ENCODE measurements at places on chromosomes 5 and 9. TPM values are rescaled to one million over a fixed set of nuclear protein-coding genes. Genes with fewer than 3 reads are reported as not detected.

GRCh38 chr5:65199993-65200675, 281.6 kb downstream of the ADAMTS6 start:
- H3K36me3 ChIP-seq = no peaks in the 10 kb centered on the region
- H3K27me3 ChIP-seq = no peaks in the 10 kb centered on the region

RPL7A gene
- total RNA-seq = 2,748 TPM

DNA sequence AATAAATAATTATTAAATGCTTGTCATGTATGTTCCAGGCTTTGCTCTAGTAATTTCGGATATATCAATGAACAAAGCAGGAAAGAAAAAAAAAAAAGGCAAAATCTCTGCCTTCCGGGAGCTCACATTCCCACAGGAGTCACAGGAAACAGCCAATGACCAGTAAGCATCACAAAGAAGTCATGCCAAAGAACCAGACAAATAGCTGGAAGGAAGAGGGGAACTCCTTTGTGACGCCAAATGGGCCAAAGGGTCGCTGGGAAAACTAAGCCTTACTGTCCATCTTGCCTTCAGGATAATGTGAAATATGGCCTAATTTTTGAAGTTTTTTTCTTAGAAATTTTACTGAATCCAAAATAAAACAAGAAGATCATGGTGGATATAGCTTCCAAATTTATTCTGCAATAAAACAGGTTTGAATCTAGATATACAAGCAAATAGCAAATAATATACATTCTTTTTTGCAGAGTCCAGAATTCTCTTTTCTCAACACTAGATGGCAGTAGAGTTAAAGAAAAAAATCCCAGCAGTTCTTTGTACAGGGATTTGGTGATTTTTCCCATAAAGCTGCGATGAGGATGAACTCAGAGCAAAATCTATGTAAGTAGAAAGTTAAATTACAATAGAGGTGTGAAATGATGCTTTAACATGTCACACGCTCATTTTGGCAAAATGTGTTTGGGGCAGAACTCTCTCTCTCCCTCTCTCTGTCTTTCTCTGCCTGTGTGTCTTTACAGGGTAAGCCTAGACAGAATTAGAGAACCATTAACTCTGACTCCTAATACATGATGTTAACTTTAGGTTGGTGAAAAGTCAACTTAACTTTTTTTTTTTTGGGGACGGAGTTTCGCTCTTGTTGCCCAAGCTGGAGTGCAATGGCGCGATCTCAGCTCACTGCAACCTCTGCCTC, 60.0 kb upstream of the TUT7 start:
- peaks cover 4% of the 10 kb centered on the region for H3K4me1 ChIP-seq
- DNase-seq = no peak
- H3K27ac ChIP-seq = no peak overlapping the region
- no peaks in the 10 kb centered on the region for H3K36me3 ChIP-seq
- no peak overlapping the region for H3K4me3 ChIP-seq

FBP1 gene
- 0.80 TPM for total RNA-seq

CYLC2 gene
- not detected for total RNA-seq

GRCh38 chr5:151547364-151547763, 43.8 kb downstream of the FAT2 start:
- H3K36me3 ChIP-seq = no peaks in the 10 kb centered on the region
- no peak overlapping the region for H3K27ac ChIP-seq
- H3K27me3 ChIP-seq = no peaks in the 10 kb centered on the region
- no peak for DNase-seq
- no peaks in the 10 kb centered on the region for H3K4me1 ChIP-seq

GRCh38 chr5:64158827-64159226, 6.8 kb upstream of the RNF180 start:
- no peak for DNase-seq
- no peak overlapping the region for H3K4me3 ChIP-seq
- H3K4me1 ChIP-seq = no peaks in the 10 kb centered on the region
- H3K27me3 ChIP-seq = peaks cover 13% of the 10 kb centered on the region
- no peak overlapping the region for H3K27ac ChIP-seq
- H3K36me3 ChIP-seq = no peaks in the 10 kb centered on the region

GRCh38 chr5:167242701-167243100, 1048.7 kb upstream of the WWC1 start:
- H3K36me3 ChIP-seq = no peaks in the 10 kb centered on the region
- no peak overlapping the region for H3K27ac ChIP-seq
- no peak for DNase-seq
- no peak overlapping the region for H3K4me3 ChIP-seq

ANKRD18A gene
- 7.6 TPM for total RNA-seq

CTSL gene
- total RNA-seq = 33.8 TPM

FLT4 gene
- 15.7 TPM for total RNA-seq

S1PR3 gene
- 7.5 TPM for total RNA-seq

CTNNA1 gene
- total RNA-seq = 282 TPM

DNA sequence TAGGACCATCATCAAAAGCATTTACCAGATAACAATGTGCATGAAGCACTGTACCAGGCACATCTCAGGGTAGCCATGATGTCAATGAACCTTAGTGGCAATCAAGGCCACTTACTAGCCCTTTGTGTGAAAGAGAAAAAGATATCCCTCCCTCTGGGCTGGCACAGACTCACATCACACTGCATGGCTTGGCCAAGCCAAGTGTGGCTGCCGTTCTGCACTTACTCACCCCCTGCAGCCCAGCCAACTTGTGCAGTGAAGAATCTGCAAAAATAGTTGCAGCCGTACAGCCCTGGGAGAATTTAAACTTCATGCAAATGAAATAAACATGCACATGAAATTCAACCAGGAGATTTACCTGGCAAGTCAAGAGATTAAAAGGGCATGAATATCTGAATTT, 333.5 kb downstream of the DEPDC1B start:
- H3K27me3 ChIP-seq = no peaks in the 10 kb centered on the region
- DNase-seq = no peak
- no peaks in the 10 kb centered on the region for H3K36me3 ChIP-seq
- H3K27ac ChIP-seq = no peak overlapping the region
- no peak overlapping the region for H3K4me3 ChIP-seq

CLTA gene
- total RNA-seq = 224 TPM

GRCh38 chr5:62460578-62460983, 48.0 kb downstream of the IPO11 start:
- H3K27ac ChIP-seq = no peak overlapping the region
- H3K4me1 ChIP-seq = no peaks in the 10 kb centered on the region
- no peak for DNase-seq
- no peak overlapping the region for H3K4me3 ChIP-seq

DNA sequence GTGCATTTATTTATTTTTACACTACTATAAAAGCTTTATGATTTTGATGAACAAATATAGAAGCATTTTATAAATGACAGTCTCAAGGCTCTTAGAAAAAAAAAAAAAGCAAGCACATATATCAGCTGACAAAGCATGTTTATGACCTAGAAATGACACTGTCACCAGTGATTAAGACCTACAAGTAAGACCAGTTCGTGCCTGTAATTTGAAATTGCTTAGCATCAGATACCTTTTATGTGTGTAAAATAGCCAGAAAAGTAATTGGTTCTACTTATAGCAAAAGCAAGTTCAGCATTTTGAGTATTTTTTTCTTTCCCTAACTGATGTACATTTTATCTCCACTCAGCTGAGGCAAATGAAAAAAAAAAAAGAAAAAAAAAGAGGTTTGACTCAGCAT, 808.4 kb downstream of the CDH18 start:
- DNase-seq = no peak
- no peaks in the 10 kb centered on the region for H3K4me1 ChIP-seq
- no peak overlapping the region for H3K4me3 ChIP-seq
- H3K27ac ChIP-seq = no peak overlapping the region
- H3K27me3 ChIP-seq = no peaks in the 10 kb centered on the region
- H3K36me3 ChIP-seq = no peaks in the 10 kb centered on the region

DNA sequence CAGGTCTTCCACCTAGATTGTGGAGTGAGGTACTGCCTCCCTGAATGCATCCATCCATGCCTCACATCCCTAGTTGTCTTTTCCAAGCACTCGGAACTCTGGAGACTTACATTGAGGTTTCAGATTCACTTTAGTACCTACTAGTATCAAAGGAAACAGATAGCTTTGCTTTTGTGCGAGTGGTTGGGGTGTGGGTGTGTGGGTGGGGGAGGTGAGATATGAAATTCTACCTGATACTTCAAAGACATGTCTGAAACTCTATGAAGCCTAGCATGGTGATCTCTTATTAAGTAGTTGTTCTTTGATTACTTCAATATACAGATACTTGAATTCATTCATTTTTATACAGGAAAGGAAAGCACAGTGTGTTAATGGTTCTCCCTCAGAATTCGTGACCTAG, 64.4 kb downstream of the MCCC2 start:
- no peak overlapping the region for H3K27ac ChIP-seq
- H3K27me3 ChIP-seq = no peaks in the 10 kb centered on the region
- H3K4me3 ChIP-seq = no peak overlapping the region
- DNase-seq = no peak
- H3K36me3 ChIP-seq = peaks cover 21% of the 10 kb centered on the region

DNA sequence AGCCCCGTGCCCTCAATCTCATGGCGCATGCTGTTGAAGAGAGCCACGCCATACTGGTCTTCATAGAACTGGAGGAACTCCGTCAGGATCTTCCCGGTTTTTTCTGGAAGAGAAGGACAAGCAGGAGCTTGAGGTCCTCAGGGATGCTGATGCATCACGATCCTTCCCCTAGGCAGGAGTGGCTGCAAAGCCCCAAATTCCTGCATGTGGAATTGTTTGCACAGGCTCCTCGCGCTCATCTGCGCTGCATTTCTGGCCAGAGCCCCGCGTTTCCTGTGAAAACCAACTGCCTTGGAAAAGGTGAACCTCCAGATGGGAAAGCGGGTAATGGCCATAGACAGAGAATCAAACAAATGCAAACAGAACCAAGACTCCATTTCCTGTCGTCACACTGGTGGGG, 80.4 kb downstream of the LRSAM1 start:
- peaks cover 16% of the 10 kb centered on the region for H3K4me1 ChIP-seq
- H3K27ac ChIP-seq = no peak overlapping the region
- H3K4me3 ChIP-seq = no peak overlapping the region
- H3K36me3 ChIP-seq = peaks cover 4% of the 10 kb centered on the region
- no peak for DNase-seq

Data from neural crest cell (in vitro differentiated cells).